ENCODE measurements at places on chromosomes 5 and 9.

- DNase-seq = no peak
Observed at GRCh38 chr5:171271798-171272197, 37.2 kb upstream of the TLX3 start.

- no peak for DNase-seq
Observed at GRCh38 chr5:136594416-136594815, 229.1 kb upstream of the TRPC7 start.

DNA sequence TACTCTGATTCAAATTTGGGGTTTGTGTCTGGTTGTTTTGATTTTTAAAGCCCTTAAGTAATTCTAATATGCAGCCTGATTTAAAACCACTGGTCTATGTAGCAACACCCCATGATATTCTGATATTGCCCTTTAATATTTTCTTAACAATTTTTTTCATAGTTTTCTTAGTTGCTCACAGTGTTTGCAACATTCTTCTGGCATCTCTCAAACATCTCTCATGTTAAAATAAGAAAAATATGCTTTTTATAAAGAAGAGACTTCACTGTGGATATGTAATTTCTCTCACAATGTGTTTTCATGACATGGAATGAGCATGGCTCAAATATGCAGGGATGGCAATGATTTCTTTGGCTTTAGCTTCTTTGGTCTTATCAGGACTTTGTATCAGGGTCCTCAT is 183.7 kb downstream of the TAF11L14 start:
- DNase-seq = no peak

DNA sequence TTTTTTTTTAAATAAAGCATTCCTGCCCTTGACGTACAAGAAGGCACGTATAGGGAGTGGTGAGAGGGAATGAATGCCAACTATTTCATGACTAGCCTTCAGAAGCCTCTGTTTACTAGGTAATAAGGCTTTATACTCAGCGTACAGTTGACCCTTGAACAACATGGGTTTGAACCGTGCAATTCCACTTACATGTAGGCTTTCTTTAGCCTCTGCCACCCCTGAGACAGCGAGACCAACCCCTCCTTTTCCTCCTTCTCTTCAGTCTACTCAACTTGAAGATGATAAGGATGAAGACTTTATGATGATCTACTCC is 22.5 kb downstream of the CDC42SE2 start:
- no peak for DNase-seq

GRCh38 chr5:82597437-82597836 is 319.3 kb upstream of the RPS23 start:
- DNase-seq = no peak

DNA sequence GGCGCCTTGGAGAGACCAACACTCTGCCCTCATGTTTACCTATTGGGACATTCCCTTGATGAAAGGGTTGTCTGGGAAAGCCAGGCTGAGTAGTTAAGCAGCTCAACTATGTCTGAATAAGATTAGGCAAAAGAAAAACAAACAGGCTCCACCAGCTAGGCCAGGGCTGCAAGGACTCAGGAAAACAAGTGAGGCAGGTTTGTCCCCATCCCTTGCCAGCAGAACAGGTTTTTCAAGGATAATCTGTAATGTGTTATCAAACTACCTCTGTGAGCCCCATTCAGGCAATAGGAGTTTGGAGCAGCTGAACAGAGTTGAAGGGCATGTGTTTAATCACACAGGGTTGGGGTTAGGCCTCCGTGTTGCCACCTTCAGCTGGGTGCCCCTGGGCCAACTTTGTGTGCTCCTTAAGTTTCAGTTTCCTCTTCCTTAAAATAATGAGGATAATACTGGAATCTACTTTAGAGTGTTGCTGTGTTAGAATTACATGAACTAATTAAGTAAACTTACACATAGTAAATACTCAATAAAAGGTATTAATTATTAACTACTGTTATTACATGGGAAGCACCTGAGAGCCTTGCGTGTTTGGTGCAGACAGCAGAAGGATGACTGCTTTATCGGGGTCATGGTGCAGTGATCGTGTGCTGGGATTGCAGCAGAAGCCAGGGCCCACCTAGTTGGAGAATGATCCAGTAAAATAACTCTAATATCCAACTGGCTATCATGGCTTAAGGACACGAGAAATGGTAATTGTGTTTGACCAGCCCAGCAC is 72.1 kb upstream of the ATP10B start:
- no peak for DNase-seq

DNA sequence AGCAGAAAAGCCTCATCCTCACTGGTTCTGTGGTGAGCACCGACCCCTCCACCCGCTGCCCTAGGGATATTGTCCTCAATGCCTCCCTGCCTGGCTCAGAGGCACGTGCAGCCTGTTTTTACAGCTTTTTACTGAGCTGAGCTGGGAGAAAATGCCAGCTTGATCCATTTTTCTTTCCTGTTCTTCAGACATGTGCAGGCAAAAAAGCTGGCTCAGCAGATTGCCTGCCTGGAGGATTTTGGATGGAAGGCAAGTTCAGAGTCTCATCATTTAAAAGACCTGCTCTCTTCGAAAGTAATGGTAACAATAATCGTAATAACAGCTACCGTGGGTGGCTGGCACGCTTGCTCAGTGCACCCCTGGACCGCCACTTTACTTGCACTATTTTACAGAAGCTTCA is 135.0 kb upstream of the SMIM23 start:
- no peak for DNase-seq

DNA sequence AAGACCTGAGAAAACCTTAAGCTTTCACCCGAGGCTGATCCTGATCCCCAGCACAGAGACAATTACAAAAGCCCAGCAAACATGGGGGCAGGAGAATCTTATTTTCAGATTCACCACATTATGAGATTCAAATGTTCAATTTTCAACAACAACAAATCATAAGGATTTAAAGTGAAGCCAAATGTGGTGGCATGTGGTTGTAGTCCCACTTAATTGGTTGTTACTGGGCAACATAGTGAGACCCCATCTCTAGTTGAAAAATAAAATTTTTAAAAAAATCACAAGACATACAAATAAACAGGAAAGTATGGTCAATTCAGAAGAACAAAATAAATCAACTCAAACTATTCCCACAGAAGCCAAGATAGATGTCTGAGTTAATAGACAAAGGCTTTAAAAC is 3.9 kb upstream of the RABGAP1 start:
- DNase-seq = no peak

DNA sequence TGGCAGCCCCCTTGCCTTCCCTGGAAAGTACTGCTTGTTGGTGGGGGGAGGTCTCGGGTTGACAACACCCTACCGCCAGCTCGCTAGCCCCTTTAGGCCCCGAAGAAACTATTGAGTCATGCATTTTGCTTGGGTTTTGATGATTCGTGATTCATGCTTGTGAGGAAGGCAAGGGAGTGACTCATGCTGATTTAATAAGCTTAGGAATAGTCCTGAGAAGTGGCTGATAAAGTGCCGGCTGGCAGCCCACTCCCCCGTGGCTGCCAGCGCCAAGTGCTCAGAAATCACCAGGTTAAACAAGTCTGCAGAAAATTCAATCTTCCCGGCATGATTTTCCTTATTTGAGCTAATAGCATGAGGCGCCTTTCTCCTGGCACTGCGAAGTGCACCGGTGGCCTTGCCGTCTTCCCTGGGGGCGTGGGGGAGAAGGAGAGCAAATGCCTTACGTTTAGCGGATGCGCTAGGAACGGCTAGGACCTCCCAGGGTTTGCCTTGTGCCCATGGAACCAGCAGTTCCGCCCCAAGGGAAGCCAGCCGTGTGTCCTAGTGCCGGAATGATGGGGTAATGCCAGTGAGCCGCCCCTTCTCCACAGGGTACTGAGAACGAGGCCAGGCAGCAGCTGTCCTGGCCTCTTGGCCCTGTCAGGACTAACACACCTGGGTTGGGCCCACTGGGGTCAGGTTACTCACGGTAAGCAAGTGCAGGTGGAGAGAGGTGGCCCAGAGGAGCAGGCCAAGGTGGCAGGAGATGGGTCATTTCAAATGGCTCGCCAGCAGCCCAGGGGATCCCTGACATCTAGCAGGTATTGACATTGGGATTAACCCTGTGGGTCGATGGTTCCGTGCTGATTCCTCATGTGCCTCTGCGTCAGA is 151.9 kb downstream of the MACROH2A1 start:
- DNase-seq = no peak

- no peak for DNase-seq
Observed at GRCh38 chr9:93562157-93562556, 14.2 kb upstream of the PHF2 start.

DNA sequence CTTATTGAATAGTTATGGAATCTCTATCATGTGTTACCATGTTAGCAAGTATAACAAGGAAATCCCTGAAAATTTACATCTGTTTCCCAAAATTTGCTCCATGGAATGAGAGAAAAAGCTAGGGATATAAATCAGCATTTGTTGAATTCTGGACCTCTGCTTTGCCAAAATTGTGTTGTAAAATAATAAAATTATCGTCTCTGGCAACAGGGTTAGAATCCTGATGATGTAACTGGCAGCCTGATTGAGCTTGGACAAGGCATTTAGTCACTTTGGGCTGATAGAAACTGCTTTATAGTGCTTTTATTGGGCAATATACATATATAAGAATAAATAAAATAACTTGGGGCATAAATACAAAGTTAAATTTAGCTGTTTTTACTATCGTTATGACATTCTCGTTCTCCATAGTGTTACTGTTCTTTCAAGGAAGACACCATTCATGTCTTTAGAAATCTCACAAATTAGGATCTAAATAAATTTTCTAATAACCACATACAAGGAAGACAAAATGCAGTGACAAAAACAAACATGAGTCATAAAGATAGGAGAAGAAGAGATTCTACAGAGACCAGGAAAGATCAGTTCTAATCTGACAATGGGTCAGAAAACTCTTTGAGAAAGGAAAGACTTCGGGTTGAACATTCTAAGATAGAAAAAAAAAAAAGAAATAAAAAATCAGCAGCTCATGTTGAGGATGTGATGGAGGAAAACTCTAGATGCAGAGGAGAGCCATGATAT is 145.0 kb upstream of the CDH10 start:
- DNase-seq = no peak

DNA sequence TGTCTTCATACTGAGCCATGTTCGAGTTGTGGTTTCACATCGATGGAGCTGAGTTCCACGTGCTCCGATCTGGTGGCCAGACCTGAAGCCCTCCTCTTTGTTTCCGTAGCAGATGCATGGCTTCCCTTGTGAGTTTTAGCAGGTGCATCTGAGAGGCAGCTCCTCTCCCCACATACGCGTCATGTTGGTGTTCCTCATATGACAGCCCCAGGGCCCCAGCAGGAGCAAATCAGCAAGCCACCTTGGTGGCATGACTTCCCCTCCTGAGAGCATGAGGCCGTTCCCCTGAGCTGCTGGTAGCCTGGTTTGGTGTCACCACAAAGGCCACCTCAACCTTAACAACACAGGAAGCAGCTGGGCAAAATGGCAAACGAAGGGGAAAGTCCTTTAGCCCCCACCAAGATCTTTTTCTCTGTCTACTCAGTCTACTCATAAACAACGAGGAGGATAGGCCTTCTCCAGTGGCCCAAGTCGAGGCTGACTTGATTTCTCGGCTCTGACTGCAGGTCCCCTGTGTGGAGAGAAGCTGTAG is 5.9 kb downstream of the CYFIP2 start:
- DNase-seq = peak; percentile 76

- no peak for DNase-seq
Observed at GRCh38 chr5:132506094-132506692, 15.6 kb upstream of the IRF1 start.

GRCh38 chr5:103120607-103121200 is 603 bp downstream of the PPIP5K2 start:
- no peak for DNase-seq

GRCh38 chr5:68562308-68562707 is 346.8 kb downstream of the PIK3R1 start:
- DNase-seq = no peak

- no peak for DNase-seq
Observed at GRCh38 chr9:88716596-88717290, 181.8 kb downstream of the NXNL2 start.

Measured in activated CD8-positive, alpha-beta memory T cell treated with anti-CD3 and anti-CD28 coated beads for 1 hour (primary cell).